Activated T-cell treated with anti-CD3 and anti-CD28 coated beads, Interleukin-2, amount 50 U/mL, for 48 hours (primary cell): ENCODE measurements at places on chromosomes 5 and 9.

- DNase-seq = no peak
Measured at GRCh38 chr5:14684757-14685156, 20.2 kb downstream of the OTULIN start.

GRCh38 chr5:107640568-107640967 lies 30.2 kb downstream of the EFNA5 start:
- no peak for DNase-seq

GRCh38 chr9:124760719-124761118 lies 10.4 kb downstream of the NR6A1 start:
- no peak for DNase-seq

DNA sequence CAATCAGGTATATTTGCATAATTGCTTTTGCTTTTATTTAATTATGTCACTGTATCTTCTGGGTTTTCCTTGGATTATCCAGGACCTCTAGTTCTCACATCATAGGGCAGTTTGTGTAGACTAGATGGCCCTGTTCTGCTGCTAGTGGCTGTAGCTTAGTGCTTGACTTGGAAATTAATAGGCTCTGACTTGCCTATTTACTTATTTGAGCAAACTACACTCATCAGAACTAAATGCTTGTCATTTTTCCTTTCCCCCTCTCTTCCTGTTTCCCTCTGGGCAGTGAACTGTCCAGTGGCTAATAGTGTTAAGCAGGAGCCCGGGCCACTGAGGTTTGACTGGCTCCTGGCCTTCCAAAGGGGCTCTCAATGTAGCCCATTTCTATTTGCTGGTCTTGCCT lies 135.7 kb downstream of the MAN2A1 start:
- DNase-seq = no peak

- DNase-seq = no peak
Measured at GRCh38 chr5:170636206-170636605, 132.4 kb downstream of the KCNIP1 start.

GRCh38 chr5:115709585-115709984 lies 83.7 kb upstream of the TMED7 start:
- no peak for DNase-seq

DNA sequence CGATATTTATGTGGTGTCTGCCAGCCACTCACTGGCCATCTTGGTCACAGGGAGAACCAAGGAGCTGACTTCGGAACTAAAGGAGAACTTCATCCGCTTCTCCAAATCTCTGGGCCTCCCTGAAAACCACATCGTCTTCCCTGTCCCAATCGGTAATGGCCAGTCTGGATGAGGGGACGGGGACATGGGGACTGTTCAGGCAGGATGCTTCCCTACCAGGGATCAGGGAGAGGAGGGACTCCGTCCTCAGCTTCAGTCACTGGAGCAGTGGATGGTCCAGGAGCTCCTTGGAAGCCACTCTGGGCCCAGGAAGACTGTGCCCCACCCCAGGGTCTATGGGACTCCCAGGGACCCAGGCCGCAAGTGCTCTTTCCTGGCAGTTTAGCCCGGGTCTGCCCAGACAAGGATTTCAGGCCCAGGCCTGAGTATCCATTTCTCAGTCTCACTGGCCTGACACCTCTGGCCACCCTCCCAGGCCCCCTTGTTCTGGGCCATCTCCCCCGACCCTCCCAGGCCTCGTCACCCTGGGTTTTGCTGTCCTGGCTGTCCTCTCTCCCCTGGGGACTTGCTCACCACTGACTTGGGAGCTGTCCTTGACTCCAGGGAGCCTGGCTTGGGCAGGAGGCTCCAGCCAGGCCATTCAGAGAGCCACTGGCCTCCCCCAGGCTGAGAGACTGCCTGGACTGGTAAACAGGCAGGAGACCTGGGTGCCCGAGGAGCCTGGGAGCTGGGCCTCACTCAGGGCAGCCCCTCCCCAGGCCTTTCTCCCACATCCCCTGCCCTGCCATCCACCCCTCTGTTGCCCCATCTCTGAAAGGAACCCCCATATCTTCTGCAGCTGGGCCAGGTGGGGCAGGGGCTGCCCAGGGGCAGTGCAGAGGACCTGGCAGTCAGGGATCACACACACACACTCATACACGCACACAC lies 3.1 kb downstream of the LCN2 start:
- no peak for DNase-seq

GRCh38 chr5:57940236-57940635 lies 457.6 kb upstream of the ACTBL2 start:
- no peak for DNase-seq

- DNase-seq = no peak
Measured at GRCh38 chr9:108860354-108860753, 1.7 kb upstream of the ACTL7A start.

DNA sequence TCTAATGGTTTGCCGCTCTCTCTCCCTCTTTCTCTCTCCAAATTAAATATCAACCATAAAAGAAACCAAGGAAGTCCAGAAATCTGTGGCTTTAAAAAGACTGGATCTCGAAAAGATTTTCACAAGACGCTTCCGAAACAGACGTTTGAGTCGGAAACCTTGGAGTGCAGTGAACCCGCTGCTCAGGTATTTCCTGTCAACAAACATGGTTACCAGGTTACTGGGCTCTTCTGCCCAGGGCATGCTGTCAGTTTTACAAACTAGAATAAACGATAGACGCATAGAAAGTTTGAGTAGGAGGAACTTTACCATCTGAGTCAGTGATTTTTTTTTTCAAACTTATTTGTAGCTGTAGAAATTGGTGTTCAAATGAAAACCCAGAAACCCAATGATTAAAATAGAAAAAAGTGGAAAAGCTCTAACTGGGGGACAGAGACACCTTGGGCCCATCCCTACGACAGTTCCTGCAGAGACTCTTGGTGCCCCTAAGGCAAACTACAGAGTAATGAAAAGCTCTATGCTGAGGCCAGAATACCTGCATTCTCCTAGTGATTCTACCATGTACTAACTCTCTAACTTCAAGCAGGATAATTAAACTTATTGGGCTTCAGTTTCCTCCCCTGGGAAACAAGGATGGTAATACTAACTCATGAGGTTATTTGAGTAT lies 90.0 kb downstream of the DOCK8 start:
- no peak for DNase-seq

GRCh38 chr5:11524188-11524587 lies 380.1 kb downstream of the CTNND2 start:
- no peak for DNase-seq

- DNase-seq = no peak
Measured at GRCh38 chr9:136804509-136805206, 3.1 kb upstream of the RABL6 start.

DNA sequence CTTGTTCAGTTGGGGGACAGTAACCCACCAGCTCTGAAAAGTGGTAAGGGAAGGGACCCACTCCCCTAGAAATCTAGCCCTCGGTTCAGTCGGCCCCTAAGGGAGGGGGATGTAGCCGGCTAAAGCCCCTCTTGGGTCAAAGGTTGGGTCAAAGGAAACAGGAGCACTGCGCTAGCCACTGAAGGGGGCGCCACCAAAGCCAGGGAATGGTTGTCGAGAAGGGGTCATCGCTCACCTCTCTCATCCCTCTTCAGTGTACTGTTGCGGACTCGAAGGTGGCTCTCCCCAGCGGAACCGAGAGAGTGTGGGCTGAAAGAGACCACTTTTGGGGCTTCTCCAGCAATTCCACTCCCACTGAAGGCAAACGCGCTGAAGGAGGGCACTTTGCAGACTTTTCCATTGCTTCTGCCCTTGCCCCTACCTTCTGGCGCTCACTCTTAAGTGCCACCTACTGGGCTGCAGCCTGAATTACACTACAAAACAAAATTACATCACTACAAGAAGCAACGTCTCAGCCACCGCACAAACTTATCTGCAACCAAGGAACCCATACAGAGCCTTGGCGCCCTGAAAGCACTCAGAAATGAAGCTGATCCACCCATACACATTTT lies 396.9 kb downstream of the PDE4D start:
- DNase-seq = peak; percentile 29

- no peak for DNase-seq
Measured at GRCh38 chr5:165325221-165325620, 1819.8 kb downstream of the MAT2B start.

DNA sequence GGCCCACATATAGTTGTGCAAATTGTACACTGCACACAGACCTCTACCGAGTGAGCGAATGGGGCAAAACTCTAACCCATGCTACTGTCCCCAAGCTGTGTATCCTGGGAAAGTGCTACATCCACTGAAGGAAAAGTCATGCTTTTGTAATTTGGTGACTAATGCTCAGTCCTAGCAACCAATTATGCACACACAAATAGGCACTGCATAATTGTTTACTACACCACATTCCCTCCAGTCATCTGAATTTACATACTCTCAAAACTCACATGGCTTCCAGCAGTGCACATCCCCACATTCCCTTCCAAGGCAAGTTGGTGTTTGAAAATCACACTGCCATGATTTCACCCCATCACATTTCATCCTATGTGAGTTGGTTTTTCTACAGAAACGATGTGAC lies 125.9 kb upstream of the OSMR start:
- DNase-seq = no peak

GRCh38 chr5:144028636-144029035 lies 141.8 kb downstream of the YIPF5 start:
- DNase-seq = no peak

- DNase-seq = no peak
Measured at GRCh38 chr5:132785365-132785764, 8.3 kb upstream of the SEPTIN8 start.

GRCh38 chr5:78500028-78500427 lies 139.6 kb downstream of the SCAMP1 start:
- no peak for DNase-seq

GRCh38 chr9:69260161-69260560 lies 64.9 kb upstream of the ENTREP1 start:
- no peak for DNase-seq

DNA sequence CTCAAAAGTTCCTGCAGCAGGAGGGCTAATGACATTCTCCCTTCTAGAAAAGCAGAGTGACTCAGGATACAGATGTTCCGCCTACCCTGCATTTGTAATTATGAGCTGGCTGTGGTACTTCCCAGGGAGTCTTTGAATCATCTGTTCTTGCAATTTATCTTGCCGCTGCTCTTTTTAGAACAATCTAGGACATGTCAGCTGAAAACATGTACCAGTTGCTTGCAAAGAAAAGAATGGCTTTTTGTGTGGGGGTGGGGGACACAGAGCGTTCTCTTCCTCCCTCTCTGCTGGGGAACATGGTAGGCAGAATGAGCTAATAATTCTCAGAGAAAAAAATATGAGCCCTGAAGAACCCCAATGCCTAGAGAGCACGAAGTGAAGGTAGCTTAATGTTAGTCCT lies 51.7 kb upstream of the TUT7 start:
- peak; percentile 35 for DNase-seq

- DNase-seq = no peak
Measured at GRCh38 chr9:8329561-8330283, 530.1 kb upstream of the DMAC1 start.

- no peak for DNase-seq
Measured at GRCh38 chr5:23446424-23446823, 61.0 kb upstream of the PRDM9 start.

GRCh38 chr9:127064335-127064734 lies 58.1 kb downstream of the ANGPTL2 start:
- no peak for DNase-seq

DNA sequence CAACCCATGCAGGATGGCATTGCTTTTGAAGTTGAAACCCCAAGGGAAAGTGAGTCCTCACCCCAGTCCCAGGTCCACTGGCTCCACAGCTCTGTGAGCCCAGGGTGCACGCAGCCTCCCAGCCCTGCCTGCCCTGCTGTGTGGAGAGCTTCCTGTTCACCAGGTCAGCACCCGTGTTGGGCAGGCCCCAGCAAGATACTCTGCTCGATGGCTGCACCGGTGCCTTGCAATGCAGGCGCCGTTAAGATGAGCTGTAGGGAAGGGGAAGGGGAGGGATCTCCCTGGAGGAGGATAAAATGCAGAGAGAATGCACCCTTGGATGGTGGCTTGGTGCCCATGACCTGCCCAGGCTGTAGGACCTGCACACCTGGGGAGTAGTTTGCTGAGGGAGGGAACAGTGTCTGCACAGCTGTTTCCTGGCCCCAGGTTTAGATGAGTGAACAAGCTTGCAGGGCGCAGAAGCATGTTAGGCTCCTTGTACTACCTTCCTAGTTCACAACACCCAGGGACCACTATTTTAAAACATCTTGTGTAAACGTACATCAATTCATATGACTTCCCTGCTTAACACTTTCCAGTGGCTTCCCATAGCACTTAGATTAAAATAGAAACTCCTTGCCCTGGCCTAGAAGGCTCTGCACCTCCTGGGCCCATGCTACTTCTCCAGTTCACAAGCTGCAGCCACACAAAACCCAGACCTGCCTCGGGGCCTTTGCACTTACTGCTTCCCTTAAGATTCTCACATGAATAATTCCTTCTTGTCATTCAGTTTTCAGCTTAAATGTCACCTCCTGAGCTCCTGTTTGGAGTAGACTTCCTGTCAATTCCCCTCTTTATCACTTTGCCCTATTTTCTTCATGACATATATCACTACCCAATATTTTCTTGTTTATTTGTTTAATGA lies 19.6 kb downstream of the FAT2 start:
- DNase-seq = no peak

DNA sequence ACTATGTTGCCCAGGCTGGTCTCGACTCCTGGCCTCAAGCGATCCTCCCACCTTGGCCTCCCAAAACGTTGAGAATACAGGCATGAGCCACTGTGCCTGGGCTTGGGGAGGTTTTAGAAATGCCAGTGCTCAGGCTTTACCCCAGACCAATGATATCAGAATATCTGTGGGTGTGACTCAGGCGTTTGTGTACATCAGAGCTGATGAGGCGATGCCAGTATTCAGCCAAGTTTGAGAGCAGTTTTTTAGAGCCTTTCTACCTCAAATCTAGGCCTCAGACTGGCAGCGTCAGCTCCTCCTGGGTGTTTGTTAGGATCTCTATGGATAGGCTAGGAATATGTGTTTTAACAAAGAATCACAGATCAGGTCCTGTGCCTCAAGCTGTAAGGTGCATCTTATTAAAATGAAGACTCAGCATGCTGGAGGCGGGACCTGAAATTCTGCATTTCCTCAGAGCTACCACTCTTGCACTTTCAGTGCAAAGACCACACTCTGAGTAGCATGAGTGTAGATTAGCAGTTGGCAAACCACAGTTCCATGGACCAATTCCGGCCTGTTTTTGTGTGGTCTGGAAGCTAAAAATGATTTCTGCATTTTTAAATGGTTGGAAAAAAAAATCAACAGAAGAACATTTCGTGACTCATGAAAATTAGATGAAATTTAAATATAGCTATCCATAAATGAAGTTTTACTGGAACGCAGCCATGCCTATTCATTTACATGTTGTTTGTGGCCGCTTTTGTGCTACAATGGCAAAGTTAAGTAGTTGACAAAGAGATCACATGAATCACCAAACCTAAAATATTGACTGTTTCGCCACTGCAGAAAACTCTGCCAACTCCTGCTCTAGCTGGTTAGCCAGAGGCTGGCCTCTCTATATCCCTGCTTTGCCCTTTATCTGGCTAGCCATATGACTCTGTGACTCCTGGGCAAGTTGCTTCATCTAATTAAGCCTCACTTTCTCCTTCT lies 92.2 kb downstream of the KLF4 start:
- no peak for DNase-seq
